ENCODE measurements at places on chromosomes 16 and 17.

GRCh38 chr16:87407511-87408112 lies 15.5 kb downstream of the MAP1LC3B start:
- DNase-seq = no peak

- no peak for DNase-seq
Observed at GRCh38 chr17:81814748-81815645, 11.0 kb downstream of the GCGR start.

GRCh38 chr17:12627781-12628451 lies 37.8 kb upstream of the MYOCD start:
- DNase-seq = no peak

GRCh38 chr17:13510062-13510461 lies 91.7 kb downstream of the HS3ST3A1 start:
- DNase-seq = no peak

DNA sequence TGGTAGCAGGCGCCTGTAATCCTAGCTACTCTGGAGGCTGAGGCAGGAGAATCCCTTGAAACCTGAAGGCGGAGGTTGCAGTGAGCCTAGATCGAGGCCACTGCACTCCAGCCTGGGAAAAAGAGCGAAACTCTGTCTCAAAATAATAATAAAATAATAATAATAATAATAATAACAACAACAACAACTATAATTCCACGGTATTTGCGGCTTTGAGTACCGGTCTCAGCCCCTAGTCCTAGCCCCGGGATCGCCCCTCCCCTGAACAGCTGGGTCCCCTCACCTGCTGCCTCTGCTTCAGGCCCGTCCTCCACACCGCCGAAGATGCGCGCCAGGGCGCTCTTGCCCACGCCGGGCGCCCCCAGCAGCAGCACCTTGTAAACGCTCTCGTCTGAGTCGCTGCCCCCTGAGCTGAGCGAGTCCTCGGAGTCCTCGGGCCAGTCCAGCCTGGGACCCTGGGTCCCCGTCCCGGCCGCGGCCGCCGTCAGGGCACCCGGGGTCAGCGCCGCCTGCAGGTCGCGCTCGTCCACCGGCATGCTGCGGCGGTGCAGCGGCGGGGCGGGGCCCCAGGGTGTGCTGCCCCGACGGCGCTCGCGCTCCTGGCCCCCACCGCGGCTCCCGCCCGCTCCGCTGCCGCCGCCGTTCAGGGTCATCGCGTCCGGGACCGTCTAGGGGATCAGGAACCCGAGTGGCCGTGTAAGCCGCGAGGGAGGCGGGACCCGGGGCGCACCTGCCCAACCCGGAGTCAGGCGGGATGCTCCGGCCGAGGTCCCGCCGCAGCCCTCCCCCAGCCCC lies 611 bp downstream of the RRAD start:
- peak; percentile 13 for DNase-seq

DNA sequence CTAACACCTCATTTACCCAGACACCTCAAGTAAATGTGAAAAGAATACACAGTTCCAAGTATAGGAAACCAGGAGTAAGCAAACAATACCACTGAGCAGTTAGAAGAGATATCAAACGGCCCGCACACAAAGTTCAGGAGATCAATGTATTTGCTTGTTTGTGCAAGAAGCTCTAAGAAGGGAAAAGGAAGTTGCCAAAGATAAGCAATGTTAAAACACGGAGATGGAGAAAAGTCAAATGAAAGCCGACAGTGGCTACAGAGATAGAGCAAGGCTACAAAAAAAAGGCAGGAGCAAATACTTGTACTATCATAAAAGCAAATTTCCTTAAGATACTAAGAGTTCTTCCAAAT lies 29.5 kb downstream of the PSME3IP1 start:
- DNase-seq = no peak

GRCh38 chr16:11283820-11284248 lies 2.7 kb upstream of the PRM1 start:
- no peak for DNase-seq

DNA sequence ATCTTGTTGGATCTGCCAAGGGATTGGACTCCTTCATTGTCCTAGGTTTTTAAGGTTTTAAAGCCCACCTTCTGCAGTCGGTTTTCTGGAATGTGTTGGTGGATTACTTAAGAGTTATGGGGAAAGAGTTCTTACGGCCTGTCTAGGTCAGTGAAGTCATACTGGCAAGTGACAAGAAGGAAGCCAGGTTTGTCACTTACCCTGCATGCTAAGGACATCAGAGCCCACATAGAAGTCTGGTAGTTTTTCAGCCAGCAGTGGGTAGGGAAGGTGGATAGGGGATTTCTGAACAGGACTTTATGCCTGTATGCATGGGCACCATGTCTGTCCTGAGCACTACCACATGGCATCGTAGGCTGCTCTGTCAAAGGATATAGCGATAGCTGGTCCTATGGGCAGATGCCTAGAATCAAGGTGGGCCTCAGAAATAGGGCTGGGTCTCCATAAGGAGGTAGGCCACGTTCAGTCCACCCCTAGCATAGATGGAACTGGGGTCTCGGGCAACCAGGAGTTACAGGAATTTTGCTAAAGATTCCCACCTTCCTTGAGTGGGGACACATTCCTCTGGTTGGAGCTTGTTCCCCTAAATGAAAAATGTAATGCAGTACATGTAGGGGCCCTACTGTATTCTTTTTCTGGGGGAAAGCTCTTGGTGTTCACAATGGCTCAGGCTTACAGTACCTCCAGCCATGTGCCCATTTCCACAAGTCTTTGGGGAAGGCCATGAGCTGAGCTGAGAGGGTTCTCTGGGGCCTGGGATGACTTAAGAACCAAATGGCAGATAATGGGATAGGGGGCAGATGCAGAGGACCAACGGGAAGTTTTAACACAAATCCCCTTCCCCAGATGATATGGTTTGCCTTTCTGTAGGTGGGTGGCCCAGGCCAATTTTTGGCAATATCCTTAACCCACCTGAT lies 27.5 kb downstream of the TRPV2 start:
- no peak for DNase-seq

GRCh38 chr16:84308120-84308519 lies 13.4 kb downstream of the WFDC1 start:
- no peak for DNase-seq

DNA sequence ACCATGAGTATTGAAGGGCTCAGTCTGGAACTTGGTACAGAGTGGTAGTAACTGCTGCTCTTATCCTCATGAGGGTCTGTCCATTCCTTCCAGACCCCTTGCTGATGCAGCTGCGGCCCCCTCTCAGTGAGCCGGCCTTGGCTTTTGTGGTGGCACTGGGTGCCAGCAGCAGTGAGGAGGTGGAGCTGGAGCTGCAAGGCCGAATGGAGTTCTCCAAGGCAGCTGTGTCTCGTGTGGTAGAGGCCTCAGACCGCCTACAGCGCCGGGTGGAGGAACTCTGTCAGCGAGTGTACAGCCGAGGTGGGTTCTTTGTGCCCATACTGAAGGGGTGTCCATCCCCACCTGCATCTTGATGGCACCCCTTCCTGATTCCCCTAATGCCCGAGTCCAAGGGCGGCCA lies 2.0 kb downstream of the RNF40 start:
- no peak for DNase-seq

GRCh38 chr16:87420026-87421002 lies 28.2 kb downstream of the MAP1LC3B start:
- no peak for DNase-seq

DNA sequence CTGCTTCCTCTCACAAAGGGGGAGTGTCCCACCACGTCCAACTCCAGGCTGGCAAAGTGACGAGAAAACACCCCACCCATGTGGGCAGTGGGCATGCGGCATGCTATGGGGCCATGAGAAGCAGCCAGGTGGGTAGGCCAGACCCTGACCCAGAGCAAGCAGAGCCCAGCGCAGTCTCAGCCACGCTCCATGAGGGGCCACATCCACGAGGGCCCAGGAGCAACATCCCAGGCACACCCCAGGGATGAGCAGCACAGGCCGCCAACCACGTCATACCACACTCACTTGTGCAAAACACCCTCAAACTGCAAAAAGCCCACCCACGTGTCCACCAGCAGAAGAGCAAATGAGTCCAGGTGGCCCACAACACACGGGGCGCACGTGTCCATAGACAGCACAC lies 117.0 kb downstream of the ZNF778 start:
- no peak for DNase-seq

DNA sequence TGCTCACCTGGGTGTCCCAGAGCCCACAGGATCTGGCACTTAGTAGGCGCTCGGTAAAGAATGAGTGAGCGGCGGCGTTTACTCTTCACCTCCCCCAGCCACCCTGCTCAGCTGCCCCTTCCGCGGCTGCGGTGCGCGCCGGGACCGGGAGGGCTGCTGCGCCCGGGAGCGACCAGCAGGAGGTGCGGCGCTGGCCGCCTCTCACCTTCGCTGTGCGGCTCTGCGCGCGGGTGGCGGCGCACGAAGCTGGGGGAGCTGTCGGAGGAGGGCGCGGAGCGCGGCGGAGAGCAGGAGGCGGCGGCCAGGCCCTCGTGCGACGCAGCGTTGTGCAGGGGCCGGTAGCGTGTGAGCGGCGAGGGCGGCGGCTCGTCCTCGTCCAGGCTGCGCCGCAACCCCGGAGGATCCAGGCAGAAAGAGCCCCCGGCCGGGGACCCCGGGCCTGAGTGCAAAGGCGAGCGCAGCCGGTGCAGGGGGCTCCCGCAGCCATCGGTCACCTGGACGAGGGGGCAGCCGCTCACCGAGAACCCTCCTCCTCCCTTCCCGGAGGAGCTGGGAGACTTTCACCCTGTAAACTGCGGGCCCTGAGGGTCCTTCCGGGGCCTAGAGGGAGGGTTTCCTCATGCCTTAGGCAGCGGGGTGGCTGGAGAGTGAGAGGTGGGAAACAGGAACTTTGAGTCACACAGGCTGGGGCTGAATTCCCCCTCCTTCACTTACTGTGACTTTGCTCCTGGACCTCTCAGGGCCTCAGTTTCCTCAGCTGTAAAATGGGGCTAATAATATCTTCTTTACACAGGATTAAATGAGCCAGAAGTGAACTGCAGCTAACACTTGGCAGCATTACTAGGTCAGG lies 12.5 kb downstream of the SAMD14 start:
- DNase-seq = peak; percentile 27

DNA sequence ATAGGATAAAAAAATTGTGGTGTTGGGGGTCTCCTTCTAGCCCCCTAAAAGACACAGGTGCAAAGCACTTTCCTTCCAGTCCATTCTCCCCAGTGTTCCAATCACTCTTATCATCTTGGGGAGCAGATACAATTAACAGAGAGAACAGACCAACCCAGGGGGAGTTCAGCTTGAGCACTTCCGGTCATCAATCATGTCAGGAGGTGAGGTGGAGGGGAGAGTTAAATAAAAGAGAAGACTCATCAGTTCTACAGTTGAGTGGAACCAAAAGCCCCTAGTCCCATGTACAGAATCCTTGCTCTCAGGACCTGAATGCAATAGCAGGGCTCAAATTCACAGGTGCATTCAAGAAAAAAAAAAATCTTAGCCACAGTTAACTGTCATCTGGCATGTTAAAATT lies 122.3 kb downstream of the DYNLRB2 start:
- DNase-seq = no peak
